NCI-H1930 (cell line): ENCODE measurements at places on chromosomes 3 and 15.

DNA sequence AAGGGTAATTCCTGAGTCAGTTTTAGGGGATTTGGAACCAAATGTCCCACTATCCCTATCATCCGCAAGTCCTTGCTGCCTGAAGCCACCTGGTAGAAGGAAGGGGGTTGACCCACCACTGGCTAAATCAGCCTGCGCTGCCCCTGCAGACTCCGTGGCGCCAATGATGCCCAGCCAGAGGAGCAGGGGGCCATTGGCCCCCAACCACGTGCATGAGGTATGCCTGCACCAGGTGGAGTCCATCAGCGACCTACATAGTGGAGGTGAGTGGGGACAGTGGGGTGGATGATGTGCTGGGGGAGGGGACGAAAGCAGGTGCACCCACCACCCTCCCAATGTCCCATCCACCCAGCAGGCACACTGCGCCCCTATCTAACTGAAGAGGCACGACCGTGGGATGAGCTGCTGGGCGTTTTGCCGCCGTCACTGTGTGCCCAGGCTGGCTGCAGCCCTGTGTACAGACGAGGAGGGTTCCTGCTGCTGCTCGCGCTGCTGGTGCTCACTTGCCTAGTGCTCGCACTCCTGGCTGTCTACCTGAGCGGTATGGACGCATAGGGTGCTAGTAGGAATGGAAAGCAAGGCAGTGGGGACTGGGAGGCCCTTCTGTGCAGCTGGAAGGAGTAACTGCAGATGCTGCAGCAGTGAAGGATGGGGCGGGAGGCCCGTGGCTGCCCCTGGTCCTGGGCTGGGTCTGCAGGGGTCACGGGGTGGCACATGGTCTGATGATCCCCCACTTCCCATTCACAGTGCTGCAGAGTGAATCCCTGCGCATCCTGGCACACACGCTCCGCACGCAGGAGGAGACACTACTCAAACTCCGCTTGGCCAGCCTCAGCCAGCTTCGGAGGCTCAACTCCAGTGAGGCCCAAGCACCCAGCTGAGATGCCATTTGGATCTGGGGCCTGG is 5.7 kb downstream of the IFRD2 start:
- no peak for DNase-seq

DNA sequence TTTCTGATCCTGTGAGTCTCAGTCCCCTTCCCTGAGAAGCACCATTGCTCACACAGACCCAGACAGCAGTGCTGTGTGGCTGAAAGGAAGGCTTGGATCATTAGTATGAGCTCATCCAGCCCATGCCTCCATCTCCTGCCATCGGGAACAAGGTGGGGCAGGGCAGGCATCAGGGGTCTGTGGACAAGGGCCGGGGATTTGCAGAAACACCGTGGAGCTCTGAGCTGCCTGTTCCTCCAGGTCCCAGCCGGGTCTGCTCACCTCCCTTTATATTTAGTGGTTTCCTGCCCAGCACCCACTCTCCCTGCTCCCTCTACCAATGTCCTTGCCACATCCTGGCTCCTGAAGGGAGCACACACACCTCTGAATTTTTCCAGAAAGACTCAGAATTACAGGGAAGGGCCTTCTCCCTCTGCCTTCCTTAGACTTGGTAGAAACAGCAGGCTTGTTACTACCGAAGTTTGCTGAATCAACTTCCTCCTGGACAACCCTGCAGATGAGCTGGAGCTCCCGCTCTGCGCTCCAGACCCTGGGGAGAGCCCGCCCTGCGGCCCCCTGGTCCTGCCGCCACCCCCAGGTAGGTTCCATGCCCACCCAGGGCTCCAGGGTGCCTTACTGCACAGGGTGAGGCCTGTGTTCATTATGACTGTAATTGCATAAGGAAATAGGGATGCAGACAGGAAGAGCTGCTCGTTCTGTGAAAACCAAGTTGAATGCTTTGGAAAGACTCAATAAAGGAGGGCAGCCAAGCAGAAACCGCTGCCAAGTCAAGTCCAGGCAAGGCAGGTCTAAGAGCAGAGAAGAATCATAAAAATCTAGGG is 128.1 kb downstream of the NSMCE3 start:
- DNase-seq: no peak

DNA sequence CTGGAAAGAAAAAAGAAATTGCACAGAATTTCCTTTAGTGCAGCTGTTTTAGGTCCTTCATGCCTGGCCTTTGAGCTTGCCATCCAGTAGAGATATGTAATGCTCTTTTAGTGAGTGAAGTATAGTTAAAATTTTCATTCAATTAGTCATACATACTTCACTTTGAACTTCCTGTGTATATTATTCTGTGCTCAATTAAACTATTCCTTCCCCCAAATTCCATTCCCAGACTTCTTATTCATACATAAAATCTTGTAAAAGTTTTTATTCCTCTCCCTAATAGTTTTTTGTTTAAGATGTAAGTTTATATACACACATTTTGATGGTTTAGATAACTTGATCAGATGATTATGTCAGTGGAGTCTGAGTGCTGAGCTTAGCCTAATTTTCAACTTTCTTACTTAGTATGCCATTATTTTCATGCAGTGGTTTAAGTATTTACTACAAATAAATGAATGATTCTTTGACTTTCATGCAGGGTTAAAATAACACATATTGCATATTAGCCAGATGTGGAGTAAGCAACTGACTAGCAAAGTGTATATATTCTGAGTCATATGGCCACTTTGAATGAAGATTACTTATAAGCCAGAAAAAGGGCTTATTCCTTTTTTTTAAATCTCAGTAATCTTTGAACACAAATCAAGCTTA is 42.5 kb upstream of the ABHD10 start:
- no peak for DNase-seq

- DNase-seq: no peak
Measured at GRCh38 chr3:191253089-191253799, 54.2 kb downstream of the OSTN start.

- no peak for DNase-seq
Measured at GRCh38 chr3:174356596-174356995, 502.5 kb upstream of the NAALADL2 start.

DNA sequence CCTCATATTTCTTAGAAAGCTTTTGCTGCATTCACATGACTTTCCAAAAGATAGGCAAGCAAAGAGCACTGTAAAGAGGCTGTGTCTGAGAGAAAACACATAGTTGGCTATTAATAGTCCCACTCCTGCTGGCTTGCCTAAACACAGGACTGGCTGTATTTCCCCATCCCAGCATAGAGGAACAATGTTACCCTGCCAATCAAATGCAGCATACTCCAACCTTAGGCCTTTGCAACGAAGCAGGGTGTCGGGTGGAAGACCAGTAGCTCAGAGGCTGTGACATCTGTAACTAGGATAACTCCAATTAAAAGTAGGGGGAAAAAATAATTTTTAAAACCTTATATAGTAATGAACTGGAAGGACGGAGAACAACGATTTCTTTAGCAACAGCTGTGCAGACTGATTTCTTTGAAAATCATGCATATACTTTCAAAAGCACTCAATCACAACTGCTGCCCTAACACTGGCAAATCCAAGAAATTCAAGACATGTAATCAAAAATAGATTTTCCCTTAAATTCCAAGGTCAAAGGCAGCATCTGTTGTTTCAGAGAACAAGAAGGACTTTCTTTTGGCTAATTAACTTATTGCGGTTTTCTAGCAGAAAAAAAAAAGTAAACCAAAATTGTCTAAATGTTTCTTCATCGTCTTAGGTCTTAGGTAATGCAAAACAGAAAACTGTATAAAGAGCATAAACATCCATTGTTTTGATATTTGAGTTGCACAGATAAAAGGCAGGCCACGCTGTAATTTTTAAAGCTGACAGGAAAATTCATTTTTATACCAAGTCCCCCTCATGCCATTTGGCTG is 139.3 kb downstream of the TNIK start:
- no peak for DNase-seq

DNA sequence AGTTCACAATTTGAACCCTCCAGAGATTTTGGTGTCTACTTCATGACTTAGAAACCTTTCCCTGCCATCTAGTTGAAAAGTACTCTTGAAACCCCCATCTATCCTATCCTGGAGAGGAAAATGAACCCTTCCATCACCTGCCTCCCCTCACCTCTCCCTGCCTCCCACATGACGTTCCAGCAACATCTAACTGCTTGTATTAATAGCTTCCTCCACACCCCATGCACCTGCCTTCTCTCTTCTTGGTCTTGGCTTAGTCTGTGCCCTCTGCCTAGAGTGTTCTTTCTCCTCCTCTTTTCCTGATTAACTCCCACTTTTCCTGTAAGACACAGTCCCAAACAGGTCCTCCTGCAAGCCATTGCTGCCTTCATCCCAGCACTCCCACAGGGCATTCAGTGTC is 107.8 kb downstream of the LIPC start:
- no peak for DNase-seq

DNA sequence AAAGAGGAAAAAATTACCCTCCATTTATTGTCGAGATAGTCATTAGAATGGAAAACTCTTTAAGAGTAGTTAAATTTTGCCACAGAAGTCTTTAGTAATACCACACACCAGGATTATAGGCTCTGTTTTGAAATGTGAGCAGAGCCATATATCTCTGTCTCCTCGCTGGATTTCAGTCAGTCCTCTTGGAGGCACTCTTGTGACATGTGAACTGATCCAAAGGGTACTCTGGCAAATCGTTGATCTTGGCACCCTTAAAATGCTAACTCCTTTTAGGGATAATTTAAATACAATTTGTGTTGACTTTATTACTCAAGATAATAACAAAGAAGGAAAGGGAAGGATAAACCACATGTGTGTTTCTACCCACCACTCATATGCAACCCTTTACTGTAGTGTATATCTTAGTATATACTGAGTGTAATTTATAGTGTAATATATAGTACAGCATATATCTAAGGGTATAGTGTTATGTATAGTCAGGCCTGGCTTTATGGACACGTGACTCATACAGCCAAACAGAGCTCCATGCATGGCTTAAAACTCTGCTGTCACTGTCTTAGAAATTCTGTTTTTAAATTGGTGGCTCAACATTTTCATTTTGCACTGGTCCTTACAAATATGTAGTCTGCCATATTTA is 12.3 kb upstream of the KPNA4 start:
- DNase-seq: no peak

- no peak for DNase-seq
Measured at GRCh38 chr15:65192016-65192415, 6.9 kb upstream of the CLPX start.

DNA sequence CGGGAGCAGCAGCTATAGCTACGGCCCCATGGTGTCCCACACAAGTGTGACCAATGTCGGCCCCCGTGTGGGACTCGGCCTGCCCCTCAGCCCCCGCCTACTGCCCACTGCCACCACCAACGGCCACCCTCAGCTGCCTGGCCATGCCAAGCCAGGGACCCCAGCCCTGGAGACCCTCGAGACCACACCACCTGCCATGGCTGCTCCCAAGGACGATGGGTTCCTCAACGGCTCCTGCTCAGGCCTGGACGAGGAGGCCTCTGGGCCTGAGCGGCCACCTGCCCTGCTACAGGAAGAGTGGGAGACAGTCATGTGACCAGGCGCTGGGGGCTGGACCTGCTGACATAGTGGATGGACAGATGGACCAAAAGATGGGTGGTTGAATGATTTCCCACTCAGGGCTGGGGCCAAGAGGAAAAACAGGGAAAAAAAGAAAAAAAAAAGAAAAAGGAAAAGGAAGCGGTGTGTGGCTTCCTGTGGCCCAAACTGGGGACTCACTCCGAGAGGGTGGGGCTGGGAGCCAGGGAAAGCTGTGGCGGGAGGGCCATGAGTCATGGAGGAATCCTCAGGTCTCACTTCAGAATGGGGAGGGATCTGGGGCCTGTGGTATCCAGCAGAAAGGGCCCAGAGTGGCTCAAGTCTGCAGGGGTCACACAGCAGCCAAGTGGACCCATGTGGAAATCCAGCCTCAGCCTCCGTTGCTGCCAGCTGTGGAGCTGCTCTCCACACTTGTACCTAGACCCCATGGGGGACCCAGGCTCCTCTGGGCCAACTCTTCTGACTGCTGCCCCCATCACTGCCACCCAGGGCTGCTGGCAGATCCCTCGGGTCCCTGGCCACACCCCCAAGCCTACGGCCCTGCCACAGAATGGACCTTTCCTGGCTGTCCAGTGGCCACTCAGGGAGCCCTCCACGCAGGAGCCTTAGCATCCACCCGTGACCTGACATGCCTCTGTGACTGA is 26.1 kb downstream of the PTH1R start:
- no peak for DNase-seq

DNA sequence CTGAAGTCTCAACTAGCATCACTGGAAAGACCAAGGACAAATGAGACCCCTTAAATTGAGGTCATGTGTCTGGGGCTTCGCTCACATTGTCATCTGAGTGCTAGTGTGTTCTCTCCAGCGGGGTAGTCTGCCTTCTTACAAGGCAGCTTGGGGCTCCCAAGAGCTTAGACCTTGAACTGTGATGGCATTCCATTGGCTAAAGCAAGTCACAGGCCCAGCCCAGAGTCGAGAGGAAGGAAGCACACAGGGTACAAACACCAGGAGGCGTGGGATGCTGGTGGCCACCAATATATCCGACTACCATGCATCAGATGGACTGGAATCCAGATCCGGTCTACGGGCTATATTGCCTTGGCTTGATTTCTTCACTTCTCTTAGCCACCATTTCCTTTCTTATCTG is 31.5 kb upstream of the DYNC1LI1 start:
- no peak for DNase-seq

- DNase-seq: no peak
Measured at GRCh38 chr3:89116476-89116875, 9.1 kb downstream of the EPHA3 start.

DNA sequence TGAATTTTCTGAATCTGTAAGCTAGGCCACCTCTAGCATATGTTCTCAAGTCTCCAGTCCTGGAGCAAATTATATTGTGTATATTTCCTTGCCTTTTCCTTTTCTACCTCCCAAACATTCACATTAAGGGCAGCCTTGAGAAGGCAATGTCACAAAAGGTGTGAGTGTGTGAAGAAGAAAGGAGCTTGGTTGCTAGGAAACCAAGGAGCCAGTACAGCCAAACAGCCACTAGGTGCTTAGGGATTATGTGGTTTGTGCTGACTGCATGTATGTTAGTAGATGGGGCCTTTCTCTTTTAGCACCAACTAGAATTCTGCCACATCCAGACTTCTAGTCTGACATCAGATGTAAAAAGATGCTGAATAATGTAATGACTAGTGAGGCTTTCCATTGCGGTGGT is 118.8 kb upstream of the DAZL start:
- DNase-seq: no peak

GRCh38 chr3:116007000-116007399 is 383.7 kb downstream of the GAP43 start:
- DNase-seq: no peak
